ENCODE measurements at places on chromosomes 3 and 15.

DNA sequence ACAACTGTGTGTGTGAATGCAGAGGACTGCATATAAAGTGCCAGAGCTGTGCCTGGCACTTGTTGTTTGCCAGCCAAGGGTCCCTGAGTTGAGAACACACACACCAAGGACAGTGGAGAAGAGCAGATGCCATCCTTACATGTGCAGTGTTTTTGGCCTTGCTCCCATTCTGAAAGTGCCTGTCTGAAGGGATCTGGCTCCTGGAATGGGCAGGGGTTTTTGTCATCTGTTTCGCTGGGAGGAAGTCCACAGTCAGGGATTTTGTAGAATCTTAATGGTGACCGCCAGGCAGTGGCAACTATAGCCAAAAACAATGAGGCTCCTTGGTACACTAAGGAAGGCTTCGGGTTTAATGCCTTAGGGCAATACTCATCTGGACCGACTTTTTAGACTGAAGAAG lies 63.7 kb downstream of the DUT start:
- no peak for DNase-seq

DNA sequence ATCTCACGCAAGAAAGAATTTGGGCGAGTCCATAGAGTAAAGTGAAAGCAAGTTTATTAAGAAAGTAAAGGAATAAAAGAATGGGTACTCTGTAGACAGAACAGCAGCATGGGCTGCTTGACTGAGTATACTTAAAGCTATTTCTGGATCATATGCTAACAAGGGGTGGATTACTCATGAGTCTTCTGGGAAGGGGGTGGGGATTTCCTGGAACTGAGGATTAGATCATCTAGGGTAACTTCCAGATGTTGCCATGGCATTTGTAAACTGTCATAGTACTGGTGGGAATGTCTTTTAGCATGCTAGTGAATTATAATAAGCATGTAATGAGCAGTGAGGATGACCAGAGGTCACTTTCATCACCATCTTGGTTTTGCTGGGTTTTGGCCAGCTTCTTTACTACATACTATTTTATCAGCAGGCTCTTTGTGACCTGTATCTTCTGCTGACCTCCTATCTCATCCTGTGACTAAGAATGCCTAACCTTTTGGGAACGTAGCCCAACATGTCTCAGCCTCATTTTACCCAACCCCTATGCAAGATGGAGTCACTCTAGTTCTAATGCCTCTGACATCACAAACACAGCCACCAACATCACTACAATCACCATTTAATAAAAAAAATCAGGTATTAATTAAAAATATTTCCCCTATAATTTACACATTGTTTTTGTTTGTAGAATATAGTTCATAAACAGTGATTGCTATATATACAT lies 890.7 kb upstream of the EPHA6 start:
- DNase-seq: no peak

DNA sequence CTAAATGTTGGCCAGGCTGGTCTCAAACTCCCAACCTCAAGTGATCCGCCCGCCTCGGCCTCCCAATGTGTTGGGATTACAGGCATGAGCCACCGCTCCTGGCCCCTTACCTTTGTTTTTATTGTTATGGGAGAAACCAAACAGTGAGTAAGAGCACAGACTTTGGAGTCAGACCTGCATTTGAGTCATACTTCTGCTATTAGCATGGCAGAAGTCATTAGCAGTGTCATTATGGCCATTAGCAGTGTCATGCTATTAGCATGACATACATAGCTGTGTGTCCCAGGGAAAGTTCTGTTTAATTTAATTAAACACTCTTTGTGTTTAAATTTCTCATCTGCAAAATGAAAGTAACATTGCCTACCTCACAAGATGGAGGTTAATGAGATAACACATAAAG lies 54.8 kb downstream of the SQOR start:
- DNase-seq: no peak

GRCh38 chr15:101359365-101359947 lies 64.4 kb upstream of the SNRPA1 start:
- no peak for DNase-seq

DNA sequence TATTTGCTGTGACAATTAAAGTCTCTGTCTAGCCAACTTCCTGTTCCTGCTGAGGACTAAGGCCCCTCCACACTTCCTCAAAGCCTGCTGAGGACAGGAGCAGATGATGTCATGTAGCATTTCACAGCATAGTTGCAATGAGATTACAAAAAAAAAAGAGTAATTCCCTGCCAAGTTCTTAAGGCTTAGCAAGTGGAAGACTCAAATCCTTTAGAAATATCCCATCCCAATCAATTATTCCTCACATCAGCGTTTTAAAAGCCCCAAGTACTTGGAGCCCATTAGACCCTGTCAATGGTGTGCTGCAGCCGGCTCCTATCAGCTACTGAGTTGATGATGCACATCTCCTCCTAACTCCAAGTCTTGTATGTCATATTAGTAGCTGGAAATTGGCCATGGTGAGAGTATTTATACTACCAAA lies 51.7 kb downstream of the TRANK1 start:
- no peak for DNase-seq

DNA sequence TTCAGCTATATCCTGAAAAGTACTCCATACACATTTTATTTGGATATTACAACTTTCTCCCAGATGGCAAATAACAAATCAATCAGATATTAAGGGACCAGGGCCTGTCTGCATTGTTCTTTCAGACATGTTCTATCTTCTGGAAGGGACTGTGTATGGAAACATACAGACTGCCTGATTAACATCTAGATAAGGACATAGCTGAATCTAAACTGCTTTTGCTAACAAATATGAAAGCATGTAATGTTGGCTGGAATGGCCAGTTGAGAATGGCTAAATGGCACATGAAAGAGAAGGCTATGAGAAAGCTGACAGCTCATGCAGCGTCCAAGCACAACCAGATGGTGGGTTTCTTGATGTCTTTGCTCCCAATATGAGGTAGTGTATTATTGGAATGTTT lies 149.4 kb downstream of the CFAP20DC start:
- no peak for DNase-seq

DNA sequence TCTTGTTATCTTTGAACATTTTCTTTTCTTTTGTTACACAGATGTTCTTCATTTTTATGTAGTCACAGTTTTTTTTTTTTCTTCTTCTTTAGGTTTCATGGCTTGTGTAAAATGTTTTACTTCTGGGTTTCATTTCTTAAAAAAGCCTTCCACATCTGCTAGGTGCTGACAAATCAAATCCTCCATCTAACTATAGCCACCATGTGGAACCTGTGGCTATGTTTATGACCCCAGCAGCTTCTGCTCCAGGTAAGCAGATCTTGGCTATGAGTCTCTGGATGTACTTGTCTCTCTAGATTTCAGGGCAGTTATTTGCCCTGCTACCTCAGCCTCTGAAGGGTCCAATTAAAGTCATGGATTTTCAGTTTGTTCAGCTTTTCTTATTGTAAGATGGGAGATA lies 44.5 kb downstream of the OXSM start:
- no peak for DNase-seq
